NCI-H1048 (cell line): ENCODE measurements at places on chromosomes 16 and 17.

DNA sequence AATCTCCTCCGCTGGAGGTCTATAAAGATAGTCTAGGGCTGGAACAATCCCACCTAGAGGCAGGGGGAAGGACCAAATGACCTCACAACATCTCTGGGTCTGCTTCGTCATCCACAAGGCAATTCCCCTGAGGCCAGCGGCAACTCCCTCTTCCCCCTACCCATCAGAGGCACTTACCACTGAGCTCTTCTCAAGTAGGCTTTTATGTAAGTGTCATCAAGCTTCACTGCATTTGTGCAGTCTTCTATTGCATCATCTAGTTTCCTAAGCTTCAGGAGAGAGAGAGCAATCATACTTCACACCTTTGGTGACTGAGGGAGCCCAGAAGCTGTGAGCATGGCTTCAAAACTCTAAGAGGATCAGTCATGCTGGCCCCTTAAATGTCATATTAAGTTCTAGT is 21.0 kb downstream of the CNP start:
- DNase-seq = no peak

DNA sequence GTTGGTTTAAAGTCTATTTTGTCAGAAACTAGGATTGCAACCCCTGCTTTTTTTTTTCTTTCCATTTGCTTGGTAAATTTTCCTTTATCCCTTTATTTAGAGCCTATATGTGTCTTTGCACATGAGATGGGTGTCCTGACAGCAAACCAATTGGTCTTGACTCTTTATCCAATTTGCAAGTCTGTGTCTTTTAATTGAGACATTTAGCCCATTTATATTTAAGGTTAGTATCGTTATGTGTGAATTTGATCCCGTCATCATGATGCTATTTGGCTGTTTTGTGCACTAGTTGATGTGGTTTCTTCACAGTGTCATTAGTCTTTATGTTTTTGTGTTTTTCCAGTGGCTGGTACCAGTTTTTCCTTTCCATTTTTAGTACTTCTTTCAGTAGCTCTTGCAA is 127.7 kb upstream of the ZNF267 start:
- no peak for DNase-seq

DNA sequence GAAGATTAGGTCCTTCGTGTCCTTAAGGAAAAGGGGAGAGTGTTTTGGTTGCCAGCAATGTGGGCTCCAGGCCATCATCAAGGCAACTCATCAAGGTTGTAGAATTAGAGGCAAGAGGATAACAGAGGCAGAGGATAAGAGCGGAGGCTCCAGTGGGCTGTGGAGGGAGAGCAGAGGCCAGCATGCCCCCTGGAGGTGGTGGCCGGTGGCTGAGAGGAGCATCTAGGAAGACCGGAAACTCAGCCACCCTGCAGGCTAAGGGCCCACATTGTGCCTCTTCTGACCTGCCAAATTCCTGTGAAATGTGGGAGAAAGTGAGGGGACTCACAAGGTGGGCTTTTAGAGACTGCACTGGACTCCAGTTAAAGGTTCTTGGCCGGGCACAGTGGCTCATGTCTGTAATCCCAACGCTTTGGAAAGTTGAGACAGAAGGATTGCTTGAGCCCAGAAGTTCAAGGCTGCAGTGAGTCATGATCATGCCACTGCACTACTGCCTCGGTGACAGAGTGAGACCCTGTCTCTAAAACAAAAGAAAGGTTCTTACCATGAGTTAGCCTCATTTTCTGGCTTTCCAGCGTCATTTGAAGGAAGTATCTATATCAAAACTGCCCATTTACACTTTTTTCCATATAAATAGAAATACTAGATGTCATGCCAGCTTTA is 62.7 kb upstream of the ADORA2B start:
- no peak for DNase-seq

- DNase-seq = no peak
These were observed 593.5 kb upstream of the SOX9 start for GRCh38 chr17:71527311-71527710.

DNA sequence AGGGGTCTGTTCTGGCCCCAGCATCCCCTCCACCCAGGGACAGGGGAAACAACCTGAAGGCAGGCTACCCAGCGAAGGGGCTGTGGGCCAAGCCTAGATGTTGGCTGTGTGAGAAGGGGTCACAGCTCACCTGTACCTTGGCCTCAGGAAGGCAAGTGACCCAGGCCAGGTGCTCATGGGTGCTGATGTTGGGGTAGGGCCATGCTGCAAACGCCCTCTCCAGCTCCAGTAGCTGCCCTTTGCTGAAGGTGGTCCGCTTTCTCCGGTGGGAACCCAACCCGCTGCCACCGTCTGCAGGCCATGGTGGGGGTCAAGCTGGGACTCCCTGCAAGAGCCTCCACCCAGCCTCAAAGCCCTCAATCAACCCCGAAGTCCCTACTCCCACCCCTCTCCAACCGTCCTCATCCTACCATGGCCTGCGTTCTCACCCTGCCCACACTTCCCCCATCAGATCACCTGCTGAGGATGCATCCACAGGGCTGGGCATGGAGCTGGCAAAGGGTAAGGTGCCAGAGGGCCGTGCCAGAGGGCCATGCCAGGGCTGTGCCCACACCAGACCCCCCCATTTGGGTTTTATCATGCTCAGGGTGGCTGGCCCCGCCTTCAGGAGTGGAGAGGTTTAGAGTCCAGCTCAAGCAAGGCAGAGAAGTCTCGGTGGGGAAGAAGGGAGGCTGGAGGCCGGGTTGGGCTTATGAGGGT is at the start of gene SEBOX:
Gene SEBOX, minus strand, starts transcription at position 535 of the 699 bp plus-strand sequence. Its CDS starts 48 bp downstream, at position 487.
- DNase-seq = no peak

GRCh38 chr16:55333684-55334083 is 9.7 kb downstream of the IRX6 start:
- DNase-seq = no peak

DNA sequence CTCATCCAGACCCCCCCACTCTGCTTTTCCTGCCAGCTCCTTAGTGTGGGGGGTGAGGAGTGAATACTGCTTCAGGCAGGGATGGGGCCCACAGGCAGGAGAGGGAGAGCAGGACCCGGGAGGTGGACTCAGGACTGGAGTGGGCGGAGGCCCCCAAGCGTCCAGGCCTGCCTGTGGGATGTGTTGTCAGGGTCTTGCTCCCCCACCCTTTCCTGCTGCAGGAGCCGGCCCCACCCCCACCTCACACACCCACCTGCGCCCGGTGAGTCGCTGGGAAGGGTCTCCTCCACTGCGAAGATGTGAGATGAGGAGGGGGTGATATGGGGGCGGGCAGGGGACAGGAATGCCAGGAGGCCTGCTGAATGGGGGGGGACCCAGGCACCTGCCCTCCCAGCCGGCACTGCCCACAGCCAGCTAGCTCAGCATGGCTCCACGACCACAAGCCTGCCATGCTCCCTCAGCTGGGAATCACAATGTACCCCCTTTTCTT is 1.1 kb downstream of the FAM171A2 start:
- DNase-seq = no peak

GRCh38 chr16:14132696-14133048 is 61.6 kb downstream of the MRTFB start:
- no peak for DNase-seq

- DNase-seq = no peak
These were observed 206.1 kb upstream of the ZFHX3 start for GRCh38 chr16:73253922-73254480.

DNA sequence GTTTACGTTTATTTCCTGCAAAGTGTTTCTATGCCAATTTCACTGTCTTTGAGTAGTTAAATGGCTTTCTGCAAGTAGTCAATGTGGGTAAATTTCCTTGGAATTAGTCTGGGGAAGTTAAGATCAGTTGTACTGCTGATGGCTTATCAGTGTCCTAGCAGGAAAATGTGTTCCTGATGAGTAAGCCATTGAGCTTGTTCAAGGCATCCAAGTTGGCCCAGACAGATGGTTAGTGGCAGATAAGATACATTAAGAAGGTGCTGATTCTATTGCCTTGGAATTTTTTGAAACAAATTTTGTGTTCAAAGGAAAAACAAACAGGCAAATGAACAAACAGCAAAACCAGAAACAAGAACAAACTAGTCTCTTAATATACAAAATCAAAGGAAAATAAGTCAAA is 258.4 kb downstream of the MAP2K6 start:
- no peak for DNase-seq
